A549 treated with ZK216348 at 1 μM for 4 hours (cell line): ENCODE measurements at places on chromosomes 6 and 20. TPM values are rescaled to one million over a fixed set of nuclear protein-coding genes. Genes with fewer than 3 reads are reported as not detected.

SIRPA gene
- total RNA-seq: 22.1 to 30.1 TPM (median 25.4 TPM) in 5 replicates

HLA-DPA1 gene
- 0.05 TPM in 1 of 5 replicates, not detected in the others for total RNA-seq

ACTL10 gene
- not detected in 5 replicates for total RNA-seq

GGTLC1 gene
- total RNA-seq: not detected in 5 replicates

ESR1 gene
- total RNA-seq: not detected in 5 replicates

TRAPPC3L gene
- total RNA-seq: not detected in 5 replicates

TPD52L1 gene
- 44.1 to 57.8 TPM (median 50.7 TPM) in 5 replicates for total RNA-seq
